Calu3 (cell line): ENCODE measurements at places on chromosomes 3 and 15.

DNA sequence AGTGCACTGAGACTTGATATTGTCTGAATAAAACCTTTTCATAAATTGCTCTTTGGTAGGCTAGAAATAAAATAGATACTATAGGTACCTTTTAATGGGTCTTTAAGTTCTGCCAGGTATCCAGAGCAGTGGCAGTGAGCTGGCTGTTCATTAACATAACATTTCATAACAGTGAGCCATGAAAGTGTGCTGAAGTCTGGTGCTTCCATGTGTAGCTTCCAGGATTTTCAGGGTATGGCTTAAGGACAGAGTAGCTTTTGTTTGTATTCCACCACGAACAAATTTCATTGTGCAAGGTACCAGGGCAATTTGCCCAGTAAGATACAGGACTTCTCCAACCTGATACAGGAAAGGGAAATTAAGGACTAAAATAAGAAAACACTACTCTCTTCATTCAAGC lies 124.7 kb upstream of the NANOGP8 start:
- peak; percentile 1 for DNase-seq

DNA sequence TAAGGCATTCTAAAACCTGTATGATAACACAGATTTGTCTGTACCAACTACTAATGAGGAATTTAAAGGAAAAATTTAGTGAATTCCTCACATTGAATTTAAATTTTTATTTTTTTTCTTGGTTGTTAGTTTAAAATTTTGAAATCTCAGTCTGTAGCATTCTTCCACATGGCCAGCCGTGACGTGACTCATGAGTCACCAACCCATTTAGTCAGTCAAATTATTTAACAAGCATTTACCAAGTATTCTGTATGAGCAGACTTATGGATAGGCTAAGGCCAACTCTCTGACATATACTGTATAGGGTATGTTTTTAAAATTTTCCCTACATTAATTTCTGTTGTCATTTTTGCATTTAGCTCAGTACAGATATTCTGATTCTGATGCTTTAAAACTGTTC lies 112.9 kb downstream of the CNTN4 start:
- no peak for DNase-seq

- no peak for DNase-seq
Measured at GRCh38 chr3:183930086-183930485, 45.4 kb upstream of the PARL start.

GRCh38 chr15:64521726-64522164 lies 61.4 kb downstream of the ZNF609 start:
- DNase-seq = peak; percentile 74

- no peak for DNase-seq
Measured at GRCh38 chr3:171799501-171799900, 10.8 kb downstream of the PLD1 start.

- no peak for DNase-seq
Measured at GRCh38 chr3:142912402-142913172, 23.7 kb upstream of the PCOLCE2 start.
